ENCODE measurements at places on chromosomes 12 and 14.

- no peak for DNase-seq
These were observed 315.5 kb upstream of the OR4E1 start for GRCh38 chr14:21989090-21989489.

- DNase-seq, result peak; percentile 46
These were observed 193.5 kb upstream of the CNOT2 start for GRCh38 chr12:70049596-70050360.

DNA sequence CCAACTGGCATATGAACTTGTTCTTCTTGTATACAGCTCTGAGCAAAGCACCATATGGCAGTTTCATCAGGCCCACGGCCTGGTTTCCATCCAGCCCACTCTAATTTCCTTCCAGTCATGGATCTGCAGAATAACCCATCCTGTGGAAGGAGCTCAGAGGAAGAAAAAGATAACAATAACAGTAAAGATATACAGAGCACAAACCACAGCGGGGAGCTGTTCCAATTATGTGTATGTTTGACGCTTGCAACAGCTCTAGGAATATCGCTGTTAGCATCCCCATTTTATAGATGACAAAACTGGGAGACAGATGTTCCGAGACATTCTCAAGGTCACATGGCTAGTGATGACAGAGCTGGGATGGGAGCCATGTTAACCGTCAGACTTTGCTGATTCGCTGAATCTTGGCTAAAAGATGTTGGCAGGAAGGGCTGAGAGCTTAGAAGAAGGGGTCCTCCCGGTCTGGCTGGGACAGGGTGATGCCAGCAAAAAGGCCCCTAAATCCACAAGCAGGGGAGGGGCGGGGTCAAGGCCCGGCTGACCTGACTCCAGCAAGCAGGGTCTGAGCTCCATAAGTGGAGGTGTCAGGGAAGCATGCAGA lies 34.4 kb upstream of the CIPC start:
- DNase-seq, result no peak

DNA sequence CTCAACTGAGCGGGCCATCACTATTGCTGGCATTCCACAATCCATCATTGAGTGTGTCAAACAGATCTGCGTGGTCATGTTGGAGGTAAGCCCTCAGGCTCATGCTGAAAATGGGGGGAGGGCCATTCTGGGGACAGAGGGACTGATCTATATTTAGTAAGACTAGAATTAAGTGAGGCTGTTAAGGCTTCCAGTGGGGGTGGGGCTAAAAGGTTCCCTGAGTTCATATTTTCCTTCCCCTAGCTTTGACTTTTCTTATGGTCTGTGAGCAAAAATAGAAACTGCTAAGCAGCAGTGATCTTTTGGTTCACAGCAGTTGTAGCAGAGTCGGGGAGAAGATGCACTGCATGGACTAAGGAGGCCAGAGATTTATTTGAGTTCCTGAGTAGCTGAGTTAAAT lies 9.2 kb downstream of the PCBP2 start:
- no peak for DNase-seq

- no peak for DNase-seq
These were observed 19.6 kb downstream of the TMPRSS12 start for GRCh38 chr12:50862316-50862715.

DNA sequence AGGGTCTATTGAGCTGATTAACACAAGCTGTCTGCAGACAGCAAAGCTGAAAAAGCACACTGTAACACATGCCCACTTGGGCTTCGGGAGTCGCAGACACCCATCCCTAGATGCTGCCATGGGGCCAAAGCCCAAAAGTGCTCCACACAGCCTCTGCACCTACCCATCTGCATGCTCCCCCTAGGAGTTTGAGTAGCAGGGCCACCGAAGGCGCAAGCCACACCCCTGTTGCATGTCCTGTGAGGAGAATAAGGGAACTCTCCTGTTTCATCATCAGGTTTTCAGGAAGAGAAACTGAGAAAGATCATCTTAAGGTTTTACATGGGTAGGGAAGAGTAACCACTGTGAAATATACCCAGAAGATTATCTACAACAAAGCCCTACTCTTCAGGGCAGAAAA lies 5.6 kb upstream of the ST8SIA1 start:
- DNase-seq, result no peak

DNA sequence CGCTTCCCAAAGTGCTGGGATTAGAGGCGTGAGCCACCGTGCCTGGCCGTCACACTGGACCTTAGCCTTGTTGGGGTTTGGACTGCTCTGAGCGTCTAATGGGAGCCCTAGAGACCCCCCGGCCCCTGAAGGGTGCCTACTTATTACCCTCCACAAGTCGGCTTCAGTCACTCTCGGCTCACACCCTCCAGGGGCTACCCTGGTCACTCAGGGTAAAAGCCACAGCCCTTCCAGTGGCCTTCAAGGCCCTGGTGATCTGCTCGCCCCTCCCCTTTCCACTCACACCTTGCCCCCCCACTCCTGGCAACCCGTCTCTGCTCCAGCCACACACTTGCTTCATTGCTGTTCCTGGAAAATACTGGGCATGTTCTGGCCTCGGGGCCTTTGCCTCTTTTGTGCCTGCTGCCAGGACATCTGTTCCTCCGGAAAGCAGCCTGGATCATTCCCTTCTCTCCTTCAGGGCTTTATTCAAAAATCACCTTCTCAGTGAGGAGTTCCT lies 3.6 kb upstream of the MORN3 start:
- peak; percentile 25 for DNase-seq

GRCh38 chr14:103100281-103101121 lies 6.0 kb downstream of the EXOC3L4 start:
- no peak for DNase-seq

DNA sequence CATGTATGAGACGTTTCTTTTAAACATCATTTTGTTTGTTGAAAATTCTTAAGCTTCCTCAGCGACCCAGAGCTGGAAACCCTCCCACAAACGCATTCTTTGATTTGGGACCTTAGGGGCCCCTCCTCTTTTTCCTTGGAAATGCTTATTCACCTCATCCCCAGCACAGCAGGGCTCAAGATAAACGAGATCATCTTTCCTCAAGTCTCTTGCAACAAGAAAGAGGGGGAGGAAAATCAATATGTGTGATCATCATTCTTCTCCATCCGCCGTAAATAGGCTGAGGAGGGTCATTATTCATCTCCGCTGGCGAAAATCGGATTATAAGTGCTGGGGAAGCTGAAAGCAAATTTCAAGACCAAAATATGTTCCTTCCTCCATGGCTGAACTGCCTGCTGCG lies 1415.2 kb downstream of the AACS start:
- DNase-seq, result no peak

DNA sequence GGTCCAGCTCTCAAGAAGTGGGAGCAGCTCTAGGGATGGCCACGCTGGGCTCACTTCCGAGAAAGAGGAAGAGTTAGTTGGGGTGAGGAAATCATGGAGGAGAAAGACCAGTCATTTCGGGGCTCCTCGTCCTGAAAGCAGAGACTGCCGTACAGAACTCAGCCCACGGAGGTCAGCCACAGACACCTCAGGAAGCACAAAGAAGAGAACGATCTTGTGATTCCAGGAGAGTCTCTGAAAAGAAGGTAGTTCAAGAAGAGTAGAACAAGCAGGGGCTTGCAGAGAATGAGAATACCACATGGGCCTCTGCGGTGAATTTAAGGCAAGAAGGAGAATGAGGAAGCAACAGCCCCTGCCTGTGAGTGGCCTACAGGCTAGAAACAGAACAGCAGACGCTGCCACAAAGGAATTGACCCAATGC lies 311.9 kb downstream of the CACNA1C start:
- no peak for DNase-seq

DNA sequence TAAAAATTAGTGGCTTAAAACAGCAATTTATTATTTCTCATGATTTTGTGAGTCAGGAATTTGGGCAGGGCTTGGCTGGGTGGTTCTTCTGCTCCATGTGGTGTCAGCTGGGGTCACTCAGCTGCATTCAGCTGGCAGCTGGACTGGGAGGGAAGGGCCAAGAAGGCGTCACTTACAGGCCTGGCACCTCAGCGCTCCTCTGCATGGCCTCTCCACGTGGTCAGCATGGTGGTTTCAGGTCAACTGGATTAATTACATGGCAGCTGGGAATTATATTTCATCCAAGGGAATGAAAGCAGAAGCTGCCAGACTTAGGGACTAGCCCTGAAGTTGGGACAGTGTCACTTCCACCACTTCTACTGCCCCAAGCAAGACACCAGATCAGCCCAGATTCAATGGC lies 27.5 kb upstream of the IRF2BPL start:
- DNase-seq, result no peak

GRCh38 chr12:89893972-89894706 lies 185.5 kb upstream of the ATP2B1 start:
- DNase-seq, result no peak

GRCh38 chr14:61927060-61927459 lies 164.8 kb downstream of the SNAPC1 start:
- DNase-seq, result no peak

GRCh38 chr14:101289911-101290310 lies 271.4 kb upstream of the DIO3 start:
- DNase-seq, result no peak

DNA sequence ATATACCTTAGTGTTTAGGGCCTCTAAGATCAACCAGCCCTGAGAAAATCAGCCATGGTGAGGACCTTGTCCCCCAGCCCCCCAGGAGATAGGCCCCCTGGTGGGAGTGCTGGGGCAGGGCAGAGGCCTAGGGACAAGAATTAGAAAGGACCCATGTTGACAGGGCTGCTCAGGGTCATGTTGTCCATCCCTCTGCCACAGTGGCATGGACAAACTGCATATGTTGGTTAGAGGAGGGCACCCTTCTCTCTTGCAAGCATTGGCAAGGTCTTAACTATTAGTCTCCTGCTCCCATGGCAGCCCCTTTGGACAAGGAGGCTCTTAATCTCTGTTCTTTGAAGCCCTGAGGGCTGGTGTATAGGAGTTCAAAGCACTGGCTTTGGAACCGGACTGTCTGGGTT lies 755 bp upstream of the PTPN6 start:
- no peak for DNase-seq

GRCh38 chr12:20716037-20716436 lies 20.9 kb downstream of the SLCO1C1 start:
- peak; percentile 80 for DNase-seq

- no peak for DNase-seq
These were observed 10.9 kb downstream of the PLEKHD1 start for GRCh38 chr14:69495341-69495921.

DNA sequence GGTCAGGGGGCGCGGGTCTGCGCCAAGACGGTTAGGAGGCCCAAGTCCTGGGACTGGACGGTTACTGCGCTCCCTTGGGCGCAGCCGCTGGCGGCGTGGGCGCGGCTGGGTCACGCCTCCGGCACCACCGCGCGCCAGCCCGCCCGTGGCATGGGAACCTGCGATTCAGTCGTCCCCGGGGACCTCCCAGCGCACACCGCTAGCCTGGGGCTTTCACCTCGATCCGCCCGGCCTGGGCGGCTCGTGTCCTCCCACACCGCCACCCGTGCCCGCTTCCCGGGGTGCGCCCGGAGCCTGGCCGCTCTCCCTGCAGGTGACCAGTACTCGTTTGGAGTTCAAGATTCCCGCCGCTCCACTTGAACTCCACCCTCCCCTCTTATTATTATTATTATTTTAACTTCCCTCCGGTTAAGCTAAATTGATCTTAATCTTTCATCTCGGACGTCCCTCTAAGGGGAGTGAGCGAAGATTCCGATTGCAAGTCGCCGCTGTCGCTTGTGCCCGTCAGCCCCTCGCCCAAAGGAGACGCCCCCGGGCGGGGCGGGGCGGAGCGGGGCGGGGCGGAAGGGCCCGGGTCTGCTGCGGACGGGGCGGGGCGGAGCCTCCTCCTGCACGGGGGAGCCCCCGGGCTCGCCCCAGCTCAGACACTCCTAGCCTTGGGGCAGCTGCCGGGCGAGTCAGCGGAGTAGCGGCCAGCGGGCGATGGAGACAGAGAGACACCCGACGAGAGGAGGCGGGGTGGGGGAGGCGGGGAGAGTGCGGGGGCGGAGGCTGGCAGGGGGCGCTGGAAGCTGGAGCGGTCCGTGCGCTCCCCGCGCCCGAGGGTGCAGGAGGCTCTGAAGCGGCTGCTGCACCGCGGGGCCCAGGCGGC lies at the start of gene KCNMB4:
Gene KCNMB4, plus strand, starts transcription at position 643 of the 871 bp plus-strand sequence. CDS start 445 bp downstream, outside the sequence.
- DNase-seq, result peak; percentile 89

DNA sequence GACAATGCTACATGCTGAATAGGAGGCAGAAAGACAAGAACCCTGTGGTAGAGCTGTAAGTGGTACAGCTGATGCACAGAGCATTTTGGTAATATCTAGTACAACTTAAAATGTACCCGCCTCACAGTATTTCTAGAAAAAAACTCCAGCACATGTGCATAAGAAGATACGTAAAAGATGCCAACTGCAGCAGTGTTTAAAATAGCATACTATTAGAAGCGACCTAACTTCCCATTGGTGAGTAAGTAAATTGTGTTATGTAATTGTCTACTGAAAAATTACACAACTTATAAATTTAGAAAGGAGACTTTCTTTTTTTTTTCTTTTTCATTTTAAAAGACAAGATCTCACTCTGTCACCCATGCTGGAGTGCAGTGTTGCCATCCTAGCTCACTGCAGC lies 114.3 kb upstream of the CAND1 start:
- no peak for DNase-seq

- DNase-seq, result no peak
These were observed 92.9 kb downstream of the ARMH4 start for GRCh38 chr14:58059126-58059525.

DNA sequence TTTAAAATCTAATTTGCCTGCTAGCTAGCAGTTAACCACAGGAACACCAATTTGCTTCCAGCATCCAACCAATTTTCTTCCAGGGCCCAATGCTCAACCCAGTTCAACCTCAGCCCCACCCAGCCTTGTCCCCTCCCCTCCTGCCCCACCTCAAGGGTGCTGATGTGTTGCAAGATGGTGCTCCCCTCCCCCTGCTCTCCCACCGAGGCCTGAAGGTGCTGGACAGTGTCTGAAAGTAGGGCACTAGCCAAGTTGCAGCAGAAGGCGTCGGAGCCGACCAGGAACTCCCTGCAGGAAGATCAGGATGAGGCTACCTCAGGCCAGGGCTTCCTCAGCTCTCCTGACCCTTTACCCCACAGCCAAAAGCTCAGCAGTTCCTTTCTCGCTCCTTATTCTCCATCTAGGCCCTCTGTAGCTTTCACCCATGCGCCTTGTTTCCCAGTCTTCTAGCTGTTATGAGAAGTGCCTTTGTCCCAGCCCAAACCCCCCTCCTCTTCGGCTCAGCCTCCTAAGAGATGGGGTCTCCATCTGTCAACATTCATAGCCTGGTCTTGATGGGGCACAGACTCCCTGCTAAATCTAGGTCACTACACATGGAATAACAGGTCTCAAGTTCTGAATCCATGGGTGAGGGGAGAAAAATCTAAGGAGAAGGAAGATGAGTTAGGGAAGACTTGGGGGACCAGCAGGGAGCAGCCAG lies 3.6 kb downstream of the STAT6 start:
- no peak for DNase-seq

GRCh38 chr14:105026033-105026785 lies 5.3 kb upstream of the CDCA4 start:
- no peak for DNase-seq

DNA sequence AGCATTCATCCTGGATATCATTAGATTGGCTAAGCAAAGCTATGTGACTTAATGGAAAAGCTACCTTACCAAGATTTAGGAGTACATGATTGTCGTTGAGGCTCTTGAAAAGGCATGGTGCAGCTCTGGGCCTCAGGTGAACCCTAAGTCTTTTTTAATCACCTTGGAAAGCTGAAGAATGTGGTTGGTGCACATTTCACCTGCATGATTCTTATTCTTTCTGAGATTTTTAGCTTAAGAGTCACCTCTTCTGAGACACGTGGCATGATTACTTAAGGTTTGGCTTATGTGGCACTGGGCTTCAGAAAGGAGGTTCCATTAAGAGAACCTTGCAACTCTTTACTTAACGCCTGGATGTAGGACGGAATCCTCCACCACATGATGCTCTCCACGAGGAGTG lies 498.5 kb downstream of the TMEM117 start:
- DNase-seq, result no peak

- DNase-seq, result no peak
These were observed 116.3 kb upstream of the FKBP4 start for GRCh38 chr12:2678426-2678825.

All from NCI-H510A treated with DMSO at 0.1 percent for 48 hours (cell line).